ENCODE measurements at places on chromosomes 1 and 21. TPM values are rescaled to one million over a fixed set of nuclear protein-coding genes. Genes with fewer than 3 reads are reported as not detected.

DNA sequence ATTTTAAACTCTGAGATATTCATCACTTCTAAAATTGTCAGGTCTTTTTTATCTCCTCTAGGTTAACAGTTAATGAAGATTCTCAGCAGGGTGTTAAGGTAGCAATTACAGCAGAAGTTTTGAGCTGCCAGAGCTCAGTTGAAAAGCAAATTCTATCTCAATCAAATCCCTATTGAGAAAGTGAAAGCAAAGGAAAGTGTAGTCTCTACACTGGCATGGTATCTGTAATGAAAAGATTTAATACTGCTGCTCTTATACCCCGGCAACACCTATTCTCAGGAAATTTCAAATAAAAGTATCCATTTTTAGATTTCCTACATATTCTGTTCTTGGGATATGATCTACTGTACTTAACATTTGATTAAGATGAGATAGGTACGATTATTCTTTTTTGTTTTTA, 913.5 kb downstream of the MRPL39 start:
- H3K27me3 ChIP-seq, result no peaks in the 10 kb centered on the region
- no peaks in the 10 kb centered on the region for H3K4me1 ChIP-seq
- peak overlapping the region; percentile 16 for H3K4me3 ChIP-seq
- H3K27ac ChIP-seq, result no peak overlapping the region
- no peak for DNase-seq

DNA sequence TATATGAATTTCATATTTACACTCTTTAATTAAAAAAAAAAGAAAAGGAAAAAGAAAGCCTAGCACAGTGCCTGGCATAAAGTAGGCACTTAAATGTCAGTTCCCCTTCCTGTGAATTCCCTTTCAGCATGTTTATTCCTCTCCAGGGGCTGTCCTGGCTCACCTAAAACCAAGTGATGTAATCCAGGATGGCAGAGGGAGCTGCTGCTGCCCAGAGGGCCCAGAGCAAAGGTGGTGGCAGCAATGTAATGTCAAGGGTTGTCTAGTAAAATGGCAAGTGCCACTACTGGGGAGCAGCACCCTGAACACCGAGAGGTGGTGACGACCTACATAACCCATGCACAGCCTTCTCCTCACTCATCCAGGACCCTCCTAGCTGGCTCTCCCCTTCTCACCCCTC, 78.4 kb upstream of the LPGAT1 start:
- no peak overlapping the region for H3K27ac ChIP-seq
- DNase-seq, result no peak

Gene CFAP45
- 1.6 TPM for total RNA-seq

Gene SYTL1
- 2.4 TPM for total RNA-seq

GRCh38 chr1:13662493-13662892, 37.5 kb upstream of the PRDM2 start:
- no peaks in the 10 kb centered on the region for H3K4me1 ChIP-seq
- no peak for DNase-seq
- no peak overlapping the region for H3K27ac ChIP-seq
- H3K4me3 ChIP-seq, result no peak overlapping the region

- no peaks in the 10 kb centered on the region for H3K36me3 ChIP-seq
- H3K4me3 ChIP-seq, result no peak overlapping the region
- H3K27me3 ChIP-seq, result no peaks in the 10 kb centered on the region
- H3K4me1 ChIP-seq, result no peaks in the 10 kb centered on the region
These were observed 91.6 kb upstream of the CAMK1G start for GRCh38 chr1:209491897-209492296.
